ENCODE measurements at places on chromosomes 6 and 20. TPM values are rescaled to one million over a fixed set of nuclear protein-coding genes. Genes with fewer than 3 reads are reported as not detected.

- DNase-seq = no peak
Observed at GRCh38 chr20:59062081-59062480, 19.5 kb upstream of the PRELID3B start.

Gene NDUFAF5
- total RNA-seq = 20.4 TPM

GRCh38 chr6:150641398-150642139 is 41.9 kb downstream of the PLEKHG1 start:
- no peak for DNase-seq

GRCh38 chr6:113709936-113710509 is 147.1 kb upstream of the MARCKS start:
- no peak for DNase-seq

DNA sequence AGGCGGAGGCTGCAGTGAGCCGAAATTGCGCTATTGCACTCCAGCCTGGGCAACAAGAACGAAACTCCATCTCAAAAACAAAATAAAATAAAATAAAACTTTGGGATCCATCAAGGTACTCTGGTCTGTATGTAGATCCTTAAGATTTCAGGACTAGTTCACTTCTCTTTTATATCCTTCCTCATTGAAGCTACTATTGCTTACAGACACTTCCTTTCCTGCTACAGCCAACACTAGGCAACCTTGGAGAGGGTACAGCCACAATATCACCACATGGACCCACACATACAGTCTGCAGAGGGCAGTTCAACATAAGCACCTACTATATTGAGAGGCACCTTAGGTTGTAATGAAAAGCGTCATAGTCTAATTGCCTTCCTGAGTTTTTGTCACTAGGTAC is 113.3 kb downstream of the ATXN1 start:
- DNase-seq = no peak

- DNase-seq = no peak
Observed at GRCh38 chr6:6964675-6965074, 143.1 kb upstream of the RREB1 start.

DNA sequence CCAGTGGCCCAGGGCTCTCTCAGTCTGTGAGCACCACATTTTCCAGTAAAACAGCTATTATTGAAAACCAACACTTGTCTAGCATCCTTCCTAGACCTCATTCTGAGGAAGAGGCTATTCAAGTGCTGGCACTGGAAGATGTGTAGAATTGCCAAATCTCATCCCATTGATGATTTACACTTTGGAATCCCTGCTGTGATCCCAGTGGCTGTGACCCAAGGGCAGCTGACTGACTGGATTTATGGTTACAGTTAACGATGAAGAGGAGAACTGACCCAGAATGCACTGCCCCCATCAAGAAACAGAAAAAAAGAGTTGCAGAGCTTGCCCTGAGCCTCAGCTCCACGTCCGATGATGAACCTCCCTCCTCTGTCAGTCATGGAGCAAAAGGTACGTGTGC is 2.4 kb downstream of the CMTR1 start:
- DNase-seq = no peak

Gene VSX1
- not detected for total RNA-seq

Gene BPIFB1
- total RNA-seq = not detected

DNA sequence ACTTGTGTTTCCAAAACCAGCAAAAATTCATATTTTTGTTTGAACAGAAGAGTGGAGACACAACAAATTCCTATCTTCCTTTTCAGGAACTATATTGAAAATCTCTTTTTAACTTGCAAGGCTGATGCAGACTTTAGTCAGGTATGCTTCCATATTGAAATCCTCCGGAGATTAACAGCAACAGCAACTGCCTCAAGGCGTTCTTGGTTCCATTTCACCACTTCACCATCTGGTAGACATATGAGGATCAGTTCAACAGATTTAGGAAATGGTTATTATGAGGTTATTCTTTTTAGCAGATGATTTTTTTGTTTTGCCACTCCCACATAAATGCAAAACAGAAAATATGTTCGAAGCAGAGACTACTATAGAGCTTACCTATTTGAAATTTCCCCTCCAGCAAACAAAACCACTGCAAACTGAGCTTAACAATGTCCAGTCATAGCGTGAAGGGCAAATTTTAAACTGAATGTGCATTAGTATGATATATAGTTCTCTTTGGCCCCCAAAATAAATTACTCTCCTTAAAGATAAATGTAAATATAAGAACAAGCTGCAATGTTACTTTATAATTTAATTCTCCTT is 520.5 kb upstream of the ADGRB3 start:
- no peak for DNase-seq

DNA sequence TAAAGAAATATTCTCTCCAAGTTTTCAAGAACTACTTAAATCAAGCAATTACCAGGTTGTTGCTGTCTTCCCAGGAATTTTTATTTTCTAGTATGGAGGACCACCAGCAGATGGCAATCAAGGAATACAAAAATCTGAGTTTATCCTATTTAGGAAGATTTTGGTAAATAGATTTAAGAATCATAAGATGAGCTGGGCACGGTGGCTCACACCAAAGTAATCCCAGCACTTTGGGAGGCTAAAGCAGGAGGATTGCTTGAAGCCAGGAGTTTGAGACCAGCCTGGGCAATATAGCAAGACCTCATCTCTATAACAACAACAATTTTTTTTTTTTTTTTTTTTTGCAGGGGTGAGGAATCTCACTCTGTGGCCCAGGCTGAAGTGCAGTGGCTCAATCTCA is 19.3 kb upstream of the SEC63 start:
- DNase-seq = no peak

Gene BANF2
- total RNA-seq = not detected

Gene KIF6
- total RNA-seq = 1.8 TPM

DNA sequence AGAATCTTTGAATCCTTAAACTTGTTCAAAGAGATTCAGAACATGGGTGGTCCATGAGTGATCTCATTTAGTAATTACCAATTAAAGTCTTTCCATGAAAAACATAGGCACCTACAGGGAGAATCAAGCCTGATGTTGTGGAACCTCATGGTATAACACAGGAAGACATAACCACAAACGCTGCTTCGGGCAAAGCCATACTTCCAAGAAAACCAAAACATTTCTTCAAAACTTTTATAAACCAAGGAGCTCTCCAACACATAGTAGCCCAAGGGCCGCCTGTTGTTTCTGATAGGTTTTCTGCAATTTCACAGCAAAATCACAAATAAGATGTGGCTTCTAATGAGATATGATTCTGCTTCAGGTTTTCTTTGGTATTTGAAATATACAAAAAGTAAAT is 2.5 kb downstream of the CHD6 start:
- DNase-seq = no peak
